Suprapubic skin (tissue), 4 donors: ENCODE measurements at places on chromosomes 6 and 20.

DNA sequence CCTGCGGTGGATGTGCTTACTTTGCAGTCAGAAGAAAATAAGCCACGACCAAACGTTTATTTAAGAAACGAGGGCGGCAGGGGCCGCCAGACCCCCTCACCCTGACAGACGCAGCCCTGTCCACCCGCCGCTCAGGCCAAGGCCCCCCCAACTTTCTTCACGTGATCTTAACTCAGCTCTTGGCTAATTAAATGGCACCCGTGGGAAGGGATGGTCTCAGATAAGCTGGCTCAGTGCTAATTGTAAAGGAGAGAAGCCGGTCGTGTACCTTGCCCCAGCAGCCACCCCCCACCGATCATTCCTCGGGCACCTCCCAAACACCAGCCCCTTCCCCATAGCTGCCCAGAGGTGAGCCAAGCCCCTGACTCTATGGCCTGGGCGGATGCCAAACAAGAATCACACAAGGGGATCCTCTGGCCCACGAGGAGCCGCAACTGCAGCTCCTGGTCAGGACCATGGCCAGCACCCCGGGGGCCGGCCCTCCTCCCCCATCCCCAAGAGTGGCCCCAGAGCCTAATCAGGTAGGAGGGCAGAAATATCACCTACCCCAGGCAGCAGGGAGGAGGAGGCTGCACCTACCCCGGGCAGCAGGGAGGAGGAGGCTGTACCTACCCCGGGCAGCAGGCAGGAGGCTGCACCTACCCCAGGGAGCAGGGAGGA is 11.2 kb downstream of the KCNQ2 start:
- no peak for DNase-seq

DNA sequence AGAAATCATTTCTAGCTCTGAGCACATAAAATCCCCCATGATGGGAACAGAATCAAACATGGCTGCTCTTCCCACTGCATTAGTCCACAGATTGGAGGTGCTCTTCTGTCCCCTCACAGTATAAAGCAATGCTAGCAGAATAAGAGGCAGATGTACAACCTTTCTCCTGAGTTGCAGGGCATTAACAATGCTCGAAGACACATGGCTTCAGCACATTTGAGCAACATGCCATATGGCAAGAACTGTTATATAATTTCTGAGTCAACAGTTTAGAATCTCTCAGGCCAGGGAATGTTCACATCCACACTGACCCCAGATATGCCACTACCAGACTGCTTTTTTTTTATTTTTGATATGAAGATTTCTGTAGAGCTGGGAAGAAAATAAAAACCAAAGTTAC is 119.6 kb downstream of the KIF13A start:
- DNase-seq = no peak

DNA sequence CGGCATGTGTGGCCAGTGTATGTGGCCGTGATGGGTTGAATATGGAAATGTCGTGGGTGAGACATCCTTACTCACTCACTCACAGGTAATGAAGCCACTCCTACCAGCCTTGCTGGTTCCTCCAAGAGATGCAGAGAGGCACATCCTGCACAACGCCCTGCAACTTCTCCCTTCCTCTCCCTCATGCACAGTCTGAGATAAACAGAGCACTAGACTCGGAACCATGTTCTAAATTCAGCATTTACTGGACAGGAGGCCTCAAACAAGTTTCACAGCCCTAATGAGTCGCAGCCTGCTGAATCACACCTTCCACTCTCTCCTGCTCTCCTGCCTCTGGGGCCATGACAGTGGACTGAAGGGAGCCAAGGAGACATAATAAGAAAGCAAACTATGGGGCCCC is 91.2 kb downstream of the ISM1 start:
- DNase-seq = no peak

DNA sequence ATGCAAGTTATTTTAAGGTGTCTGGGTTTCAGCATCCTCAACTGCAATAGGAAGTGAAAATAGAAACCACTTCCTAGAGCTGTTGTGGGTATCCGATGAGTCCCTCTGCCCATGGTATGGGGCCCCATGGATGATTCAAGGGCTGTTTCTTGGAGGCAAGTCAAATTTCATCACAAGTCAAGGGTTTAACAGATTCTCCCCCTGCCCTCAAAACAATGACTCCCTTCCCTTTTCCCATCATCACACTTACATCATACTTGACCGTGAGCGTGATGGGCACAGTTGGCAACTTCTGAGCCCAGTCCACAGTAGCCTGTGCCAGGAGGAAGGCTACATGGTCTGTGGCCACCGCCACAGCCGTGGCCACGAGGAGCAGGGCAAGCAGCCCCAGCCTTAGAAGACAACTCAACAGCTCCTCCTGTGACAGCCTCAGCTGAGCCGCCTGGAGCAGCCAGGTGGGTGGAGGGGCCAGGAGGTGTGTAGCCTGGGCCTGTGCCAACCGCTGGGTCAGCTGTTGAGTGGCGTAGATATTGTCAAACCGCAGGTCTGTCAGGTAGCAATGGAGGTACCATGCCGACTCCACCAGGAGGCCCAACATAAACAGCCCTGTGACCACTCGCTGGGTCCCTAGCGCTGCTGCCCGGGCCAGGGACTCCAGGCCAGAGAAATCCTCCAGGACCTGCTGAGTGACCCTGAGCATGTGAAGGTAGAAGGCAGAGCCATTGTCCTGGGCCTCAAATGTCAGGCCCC is 5.2 kb downstream of the OCSTAMP start:
- no peak for DNase-seq

DNA sequence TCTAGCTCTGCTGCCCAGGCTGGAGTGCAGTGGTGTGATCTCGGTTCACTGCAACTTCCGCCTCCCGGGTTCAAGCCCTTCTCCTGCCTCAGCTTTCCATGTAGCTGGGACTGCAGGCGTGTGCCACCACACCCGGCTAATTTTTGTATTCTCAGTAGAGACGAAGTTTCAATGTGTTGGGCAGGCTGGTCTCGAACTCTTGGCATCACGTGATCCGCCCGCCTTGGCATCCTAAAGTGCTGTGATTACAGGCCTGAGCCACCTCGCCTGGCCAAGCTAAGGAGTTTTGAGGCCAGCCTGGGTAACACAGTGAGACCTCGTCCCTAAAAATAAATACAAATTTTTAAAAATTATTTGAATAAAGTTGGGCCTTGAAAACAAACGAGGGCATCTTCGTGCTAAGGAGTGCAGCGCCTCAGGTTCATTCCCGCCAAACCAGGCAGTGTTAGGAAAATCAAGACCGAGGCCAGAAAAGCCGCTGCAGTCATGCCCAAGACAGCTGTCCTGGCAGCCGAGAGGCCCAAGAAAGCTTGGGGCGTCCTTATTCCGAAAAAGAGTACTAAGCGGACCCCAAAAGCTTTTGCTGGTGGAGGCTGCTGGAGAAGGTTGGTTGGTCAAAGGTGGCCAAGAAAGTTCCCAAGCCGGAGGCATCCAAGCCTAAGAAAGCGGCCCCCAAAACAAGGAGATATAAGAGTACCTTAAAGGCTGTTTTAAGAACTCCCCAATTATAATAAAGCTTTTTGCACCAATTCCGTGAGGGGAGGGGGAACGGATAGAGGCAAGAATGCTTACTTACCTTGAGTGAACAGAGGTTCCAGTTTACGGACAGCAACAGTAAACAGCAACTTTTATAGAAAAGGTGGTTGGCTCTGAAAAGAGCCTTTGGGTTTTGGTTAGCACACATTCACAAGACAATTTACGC is 109.0 kb downstream of the HFE start:
- peak; percentile 63 for DNase-seq
